ENCODE measurements at places on chromosomes 1 and 21.

- no peak for DNase-seq
Observed at GRCh38 chr1:207034208-207034607, 1.7 kb upstream of the C1orf116 start.

DNA sequence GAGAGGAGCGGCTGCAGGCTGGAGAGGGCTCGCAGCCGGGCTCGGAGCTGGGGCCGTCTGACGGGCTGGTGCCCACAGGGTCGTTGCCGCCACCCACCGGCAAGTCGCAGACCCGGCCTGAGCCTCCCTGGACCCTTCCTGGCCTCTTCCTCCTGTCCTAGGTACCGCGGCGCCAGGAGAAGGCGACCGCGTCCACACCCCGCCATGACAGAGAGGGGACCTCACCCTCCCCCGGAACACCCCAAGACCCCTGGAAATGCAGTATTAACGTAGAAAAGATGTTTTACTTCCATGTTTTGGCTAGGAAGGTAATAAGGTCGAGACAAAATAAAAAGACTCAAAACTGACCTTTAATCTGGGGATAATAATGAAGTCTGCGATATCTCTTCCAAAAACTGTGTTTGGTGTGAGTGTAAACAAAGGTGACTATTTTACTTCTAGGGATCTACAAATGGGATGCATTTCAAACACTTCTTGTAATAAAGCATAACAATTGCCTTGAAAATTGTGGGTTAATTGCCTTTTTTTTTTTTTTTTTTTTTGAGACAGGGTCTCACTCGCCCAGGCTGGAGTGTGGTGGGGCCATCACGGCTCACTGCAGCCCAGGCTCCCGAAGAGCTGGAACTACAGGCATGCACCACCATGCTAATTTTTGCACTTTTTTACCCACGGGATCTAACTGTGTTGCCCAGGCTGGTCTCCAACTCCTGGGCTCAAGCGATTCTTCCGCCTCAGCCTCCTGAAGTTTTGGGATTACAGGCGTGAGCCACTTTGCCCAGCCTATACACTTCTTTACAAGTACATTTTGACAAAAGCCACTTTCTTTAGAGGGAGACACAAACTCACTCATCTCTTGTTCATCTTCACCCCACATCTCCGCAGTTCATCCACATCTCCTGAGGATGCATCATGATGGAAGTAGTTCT lies 838 bp upstream of the RSRP1 start:
- no peak for DNase-seq

DNA sequence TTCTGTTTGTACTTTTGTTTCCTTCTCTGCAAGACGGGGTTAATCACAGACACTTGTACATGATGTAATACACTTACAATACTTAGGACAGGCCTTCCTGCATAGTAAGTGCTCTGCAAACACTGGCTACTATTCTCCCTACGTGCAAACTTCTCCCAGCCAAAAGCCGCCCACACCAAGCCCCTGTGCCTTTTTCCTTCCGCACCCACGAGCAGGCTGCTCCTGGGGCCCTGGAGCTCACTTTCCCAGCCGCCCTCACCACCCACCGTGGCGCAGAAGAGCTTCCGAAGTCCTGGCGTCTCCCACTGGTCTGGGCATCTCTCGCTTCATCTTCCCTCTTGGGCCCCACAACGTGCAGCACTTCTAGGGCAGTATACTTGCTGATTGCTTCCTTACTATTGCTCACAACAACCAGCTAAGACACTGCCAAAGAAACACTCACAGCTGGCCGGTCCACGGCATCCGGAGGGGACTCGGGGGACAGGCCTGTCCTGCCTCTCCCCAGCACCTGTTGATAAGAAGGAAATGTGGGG lies 22.5 kb upstream of the GPR157 start:
- no peak for DNase-seq

- DNase-seq: no peak
Observed at GRCh38 chr1:20792196-20792595, 5.1 kb upstream of the HP1BP3 start.

All from stimulated activated CD4-positive, alpha-beta T cell treated with anti-CD3 and anti-CD28 coated beads, Interleukin-15, amount 100 ng/mL, for 1 hour (primary cell).